ENCODE measurements at places on chromosomes 13 and 19.

DNA sequence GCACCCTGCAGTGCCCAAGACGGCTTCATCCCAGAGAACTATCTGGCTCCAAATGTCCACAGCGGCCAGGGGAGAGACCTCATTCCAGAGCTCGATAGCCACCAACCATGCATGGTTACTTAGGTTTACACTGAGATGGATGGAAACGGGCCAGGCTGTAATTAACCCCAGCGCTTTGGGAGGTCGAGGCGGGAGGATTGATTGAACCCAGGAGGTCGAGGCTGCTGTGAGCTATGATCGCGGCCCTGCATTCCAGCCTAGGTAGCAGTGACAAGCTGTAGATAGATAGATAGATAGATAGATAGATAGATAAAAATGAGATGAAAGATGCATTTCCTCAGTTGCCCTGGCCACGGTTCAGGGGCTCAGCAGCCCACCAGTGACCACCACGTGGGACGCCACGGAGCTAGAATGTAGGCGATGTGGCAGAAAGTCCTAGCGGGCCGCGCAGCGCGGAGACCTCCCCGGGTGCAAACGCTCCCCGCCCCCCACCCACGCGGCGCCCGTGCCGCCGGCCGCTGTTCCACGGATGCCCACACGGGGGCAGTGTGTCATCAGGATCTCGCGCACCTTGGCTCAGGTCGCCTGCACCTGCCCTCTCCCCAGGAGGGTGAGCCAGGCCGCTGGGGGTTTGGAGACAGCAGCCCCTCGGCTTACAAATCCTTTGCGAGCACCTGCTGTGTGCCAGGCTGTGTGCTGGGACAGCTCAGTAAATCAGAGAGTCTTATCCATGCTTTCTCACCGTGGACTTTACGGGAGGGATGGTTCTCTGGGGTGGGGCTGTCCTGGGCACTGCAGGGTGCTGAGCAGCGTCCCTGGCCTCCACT is 13.5 kb upstream of the TLE5 start:
- peak; percentile 75 for DNase-seq

DNA sequence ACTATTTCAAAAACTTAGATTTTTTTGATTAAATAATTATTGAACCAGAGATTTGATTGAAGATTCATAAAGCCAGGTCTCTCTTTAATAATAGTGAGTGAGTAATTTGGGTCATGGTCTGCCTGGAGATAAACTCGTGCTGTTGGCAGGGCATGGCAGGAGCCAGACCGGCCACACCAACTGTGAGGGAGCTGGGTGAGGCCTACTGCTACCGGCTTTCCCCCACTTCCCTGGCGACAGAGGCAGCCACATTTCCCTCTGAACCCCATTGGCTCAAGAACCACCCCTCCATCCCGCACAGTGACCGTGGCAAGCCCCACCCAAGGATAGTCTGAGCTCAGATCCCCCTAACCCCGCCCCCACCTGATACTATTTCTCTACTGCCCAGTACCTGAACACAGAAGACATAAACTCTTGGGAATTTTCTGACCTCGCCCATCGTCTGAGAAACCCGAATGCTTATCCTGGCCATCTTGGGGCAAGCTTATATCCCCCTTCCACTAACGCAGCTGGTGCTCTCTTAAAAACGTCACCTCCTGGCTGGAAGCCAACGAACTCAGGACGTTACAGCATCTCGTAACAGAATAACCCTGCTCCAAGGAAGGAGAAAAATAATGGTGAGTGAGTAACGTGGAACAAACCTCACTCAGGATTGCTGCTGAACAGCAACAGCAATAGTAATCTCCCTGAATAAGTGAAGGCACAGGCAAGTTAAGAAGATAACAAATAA is 627.6 kb upstream of the PCDH9 start:
- no peak for DNase-seq

DNA sequence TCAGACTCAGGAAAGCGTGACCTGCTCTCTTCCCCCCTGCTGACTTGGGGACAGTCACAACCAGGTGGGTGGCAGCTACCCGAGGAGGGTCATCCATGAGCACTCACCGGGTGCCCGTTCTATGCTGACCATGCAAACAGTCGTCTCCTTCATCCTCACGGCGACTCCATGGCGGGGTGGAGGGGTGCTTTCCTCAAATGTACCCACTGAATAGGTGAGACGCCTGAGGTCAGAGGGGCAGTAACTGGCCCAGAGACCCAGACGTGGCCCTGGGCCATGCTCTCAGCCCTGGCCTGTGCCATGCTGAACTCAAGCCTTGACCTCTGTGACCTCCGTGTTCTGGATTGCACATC is 59.2 kb upstream of the TPM4 start:
- DNase-seq: no peak

GRCh38 chr13:68509734-68510621 is 1279.8 kb upstream of the PCDH9 start:
- no peak for DNase-seq

GRCh38 chr19:15532779-15533521 is 24.6 kb downstream of the CYP4F22 start:
- no peak for DNase-seq

DNA sequence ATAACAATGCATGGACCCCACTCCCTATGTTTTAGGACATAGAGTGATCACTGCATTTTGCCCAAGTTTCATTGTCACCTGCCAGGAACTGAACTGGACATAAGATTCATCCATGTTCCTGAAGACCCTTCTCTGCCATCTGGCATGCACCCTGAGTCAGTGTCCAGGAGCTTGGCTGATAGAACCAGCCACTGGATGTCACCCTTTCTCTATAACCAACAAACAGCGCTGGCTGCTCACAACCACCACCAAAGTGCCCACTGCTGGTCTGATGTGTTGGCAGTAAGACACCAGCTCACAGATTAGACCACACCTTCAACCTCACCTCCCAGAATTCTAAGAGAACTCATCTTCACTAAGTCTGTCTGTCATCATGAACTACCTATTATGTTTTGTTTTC is 333.4 kb downstream of the ITGBL1 start:
- peak; percentile 44 for DNase-seq

- no peak for DNase-seq
Measured at GRCh38 chr13:56066321-56066720, 1074.4 kb upstream of the PRR20A start.

GRCh38 chr19:36267061-36267845 is 52.3 kb downstream of the ZNF146 start:
- no peak for DNase-seq

GRCh38 chr19:5358173-5358800 is 17.7 kb upstream of the PTPRS start:
- no peak for DNase-seq

- DNase-seq: no peak
Measured at GRCh38 chr19:15072930-15073647, 8.9 kb upstream of the OR1I1 start.

GRCh38 chr19:21915411-21915810 is 79.4 kb upstream of the ZNF43 start:
- no peak for DNase-seq

DNA sequence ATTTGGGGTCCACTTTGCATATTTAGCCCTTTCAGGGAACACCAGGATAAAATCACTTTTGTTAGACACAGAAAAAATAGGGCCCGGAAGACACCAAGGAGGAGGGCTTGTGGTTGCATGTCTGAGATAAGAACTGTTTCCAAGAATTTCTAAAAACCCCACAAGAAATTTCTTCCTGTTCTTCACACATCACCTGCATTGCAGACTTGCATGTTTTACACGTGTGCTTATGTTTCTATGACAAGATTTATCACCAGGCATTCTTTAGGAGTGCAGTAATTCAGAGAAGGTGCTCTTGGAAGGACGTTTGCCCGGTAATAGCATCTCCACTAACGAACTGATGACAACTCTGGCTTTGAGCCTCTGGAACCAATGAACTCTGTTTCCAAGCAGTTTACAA is 7.1 kb upstream of the ACTL9 start:
- no peak for DNase-seq

GRCh38 chr13:39787086-39787487 is 131.6 kb downstream of the COG6 start:
- no peak for DNase-seq

DNA sequence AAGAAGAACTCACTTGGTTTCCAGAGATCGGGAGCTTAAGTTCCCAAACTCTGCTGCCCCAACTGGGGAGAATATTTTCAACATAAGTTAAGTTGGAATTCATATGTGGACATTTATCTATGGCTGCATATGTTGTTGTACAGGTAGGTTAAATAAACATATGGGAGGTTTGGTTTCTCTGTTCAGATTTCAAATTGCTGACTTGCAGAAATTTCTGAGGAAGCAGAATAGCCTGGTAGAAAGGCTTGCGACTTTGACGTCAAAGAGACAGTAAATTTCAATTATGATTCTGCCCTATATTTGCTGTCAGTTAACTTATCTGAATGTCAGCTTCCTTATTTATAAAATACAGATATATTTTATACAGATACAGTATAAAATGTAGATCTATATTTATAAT is 40.0 kb upstream of the TPP2 start:
- no peak for DNase-seq

DNA sequence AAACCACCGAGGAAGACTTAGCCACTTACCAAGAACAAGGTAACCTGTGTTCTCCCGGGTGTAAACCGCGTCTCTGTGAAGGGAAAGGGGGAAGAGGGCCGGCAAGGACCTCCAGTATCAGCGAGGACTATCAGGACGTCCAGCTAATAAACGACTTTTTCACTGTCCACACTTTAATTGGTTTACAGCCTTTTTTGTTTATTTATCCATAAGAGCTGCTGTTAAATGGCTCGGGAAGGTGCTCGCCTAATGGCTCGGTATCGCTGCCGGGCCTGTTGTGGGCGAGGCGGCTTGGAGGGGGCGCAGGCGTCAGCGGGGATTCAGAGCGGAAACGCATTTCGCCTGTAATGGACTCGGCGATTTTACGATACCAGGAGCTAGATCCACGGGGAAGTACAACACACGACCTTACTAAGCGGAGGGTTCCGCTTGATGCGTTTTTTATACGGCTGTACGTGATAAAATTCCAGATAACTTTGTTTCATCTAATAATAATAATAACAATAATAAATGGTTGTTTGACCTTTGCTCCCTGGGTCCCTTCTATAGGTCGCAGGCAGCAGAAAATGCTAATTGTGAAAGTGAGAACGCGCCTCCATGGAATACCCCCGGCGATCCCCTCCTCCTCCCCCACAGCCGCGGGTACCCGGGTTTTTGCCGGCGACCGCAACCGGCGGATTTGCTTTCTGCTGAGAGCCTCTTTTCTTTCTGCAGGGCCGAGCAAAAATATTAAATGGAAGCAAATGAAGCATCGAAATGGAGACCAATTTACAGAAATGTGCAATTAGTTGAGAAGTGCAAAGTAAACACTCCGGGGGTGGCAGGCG is 2.5 kb upstream of the PDX1 start:
- DNase-seq: no peak

DNA sequence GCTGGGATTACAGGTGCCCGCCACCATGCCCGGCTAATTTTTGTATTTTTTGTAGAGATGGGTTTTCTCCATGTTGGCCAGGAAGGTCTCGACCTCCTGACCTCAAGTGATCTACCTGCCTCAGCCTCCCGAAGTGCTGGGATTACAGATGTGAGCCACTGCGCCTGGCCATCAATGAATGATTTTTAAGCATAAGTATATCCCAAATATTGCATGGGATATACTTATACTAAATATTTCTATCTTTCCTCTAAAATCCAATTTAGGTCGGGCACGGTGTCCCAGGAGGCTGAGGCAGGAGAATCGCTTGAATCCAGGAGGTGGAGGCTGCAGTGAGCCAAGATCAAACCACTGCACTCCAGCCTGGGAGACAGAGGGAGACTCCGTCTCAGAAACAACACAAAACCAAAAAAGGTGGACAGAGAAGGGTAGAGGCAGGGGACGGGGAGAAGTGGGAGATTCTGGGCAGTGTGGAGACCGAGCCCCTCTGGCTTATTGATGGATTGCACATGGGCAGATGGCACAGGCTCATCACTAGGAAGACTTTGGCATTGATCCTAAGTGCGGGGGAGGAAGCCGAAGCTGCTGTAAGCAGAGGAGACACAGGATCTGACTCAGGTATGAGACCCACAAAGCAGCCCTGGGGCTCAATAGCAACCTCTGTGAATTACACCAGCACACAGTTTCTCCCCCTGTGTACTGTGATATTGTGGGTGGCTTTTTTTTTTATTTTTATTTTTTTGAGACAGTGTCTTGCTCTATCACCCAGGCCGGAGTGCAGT is 13.5 kb downstream of the ARRDC5 start:
- DNase-seq: no peak

DNA sequence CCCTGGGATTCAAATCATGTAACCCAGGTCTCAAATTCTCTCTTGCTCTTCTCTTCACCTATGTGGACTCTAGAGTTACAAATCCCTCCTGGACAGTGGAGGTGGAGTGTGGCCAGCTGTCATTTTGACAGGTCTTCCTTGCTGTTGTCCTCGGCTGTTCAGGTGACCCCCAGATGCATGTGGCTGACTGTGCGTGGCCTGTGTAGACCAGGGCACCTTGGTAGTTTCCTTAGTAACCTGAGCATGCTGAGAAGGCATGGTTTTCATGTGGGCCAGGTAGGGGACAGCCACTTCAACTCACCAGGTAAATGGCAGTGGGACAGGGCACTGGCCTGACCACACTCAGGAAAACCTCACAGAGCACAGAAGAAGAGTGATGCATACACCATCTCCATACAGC is 155.0 kb upstream of the TSHZ3 start:
- no peak for DNase-seq

DNA sequence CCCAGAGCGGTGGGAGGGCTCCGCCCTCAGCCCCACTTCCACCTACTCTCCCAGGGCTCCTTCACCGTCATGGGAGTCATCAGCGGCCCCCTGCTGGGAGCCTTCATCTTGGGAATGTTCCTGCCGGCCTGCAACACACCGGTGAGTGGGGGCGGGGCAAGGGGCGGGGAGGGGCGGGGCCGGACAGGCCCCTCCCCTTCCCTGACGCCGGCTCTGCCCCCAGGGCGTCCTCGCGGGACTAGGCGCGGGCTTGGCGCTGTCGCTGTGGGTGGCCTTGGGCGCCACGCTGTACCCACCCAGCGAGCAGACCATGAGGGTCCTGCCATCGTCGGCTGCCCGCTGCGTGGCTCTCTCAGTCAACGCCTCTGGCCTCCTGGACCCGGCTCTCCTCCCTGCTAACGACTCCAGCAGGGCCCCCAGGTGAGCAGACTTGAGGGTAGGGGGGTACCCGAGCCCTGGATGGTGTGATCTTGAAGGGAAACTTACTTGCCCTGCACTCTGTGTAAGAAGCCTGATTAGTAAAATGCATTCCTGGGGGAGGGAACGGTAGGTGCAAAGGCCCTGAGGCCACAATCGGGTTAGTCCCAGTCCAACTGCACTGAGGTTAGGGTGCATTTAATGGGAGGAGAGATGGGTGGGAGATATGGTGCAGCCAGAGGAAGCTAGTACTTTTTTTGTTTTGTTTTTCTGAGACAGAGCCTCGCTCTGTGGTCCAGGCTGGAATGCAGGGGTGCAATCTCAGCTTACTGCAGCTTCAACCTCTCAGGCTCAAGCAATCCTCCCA is 12.1 kb downstream of the SLC5A5 start:
- no peak for DNase-seq
